ENCODE measurements at places on chromosomes 2 and 18. TPM values are rescaled to one million over a fixed set of nuclear protein-coding genes. Genes with fewer than 3 reads are reported as not detected.

GRCh38 chr2:114076961-114077360 is 187.1 kb downstream of the ACTR3 start:
- no peak for DNase-seq

Gene EPC2
- total RNA-seq, result 27.1 TPM

- DNase-seq, result no peak
These were observed at the start of gene CRYGB for GRCh38 chr2:208146006-208146405. CRYGB (minus strand) TSS chr2:208146158; CDS start chr2:208146120, 38 bp downstream.

DNA sequence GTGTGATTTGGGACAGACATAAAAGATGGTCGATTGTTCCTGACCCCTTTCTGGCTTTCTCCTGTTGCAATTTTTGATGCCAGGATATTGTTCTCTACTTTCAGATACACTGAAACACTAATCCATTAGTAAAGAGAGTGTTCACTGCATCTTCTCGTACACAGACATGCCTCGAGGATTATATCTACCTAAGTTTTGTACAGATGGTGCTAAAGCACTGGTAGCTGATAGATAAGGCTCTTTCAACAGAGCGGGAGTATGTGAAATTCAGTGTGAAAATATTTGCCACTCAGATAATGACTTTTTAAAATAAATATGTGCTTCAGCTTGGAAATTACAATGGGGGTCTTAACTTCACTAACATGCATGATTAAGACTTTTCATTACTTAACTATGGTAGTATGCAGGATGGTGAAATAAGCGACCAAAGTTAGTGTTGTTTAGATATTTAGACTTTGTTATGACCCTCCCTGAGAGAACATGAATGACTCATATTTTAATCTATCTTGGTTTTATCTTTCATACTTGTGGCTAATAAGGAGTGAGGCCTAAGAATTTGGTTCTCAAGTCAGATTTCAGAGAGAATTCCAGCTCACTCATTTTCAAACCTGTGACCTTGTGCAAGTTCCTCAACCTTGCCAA is 474.9 kb downstream of the NRXN1 start:
- DNase-seq, result no peak

- DNase-seq, result peak; percentile 44
These were observed 61.4 kb downstream of the TGOLN2 start for GRCh38 chr2:85266146-85267041.

GRCh38 chr2:55809875-55810621 is 113.5 kb downstream of the EFEMP1 start:
- DNase-seq, result peak; percentile 66

DNA sequence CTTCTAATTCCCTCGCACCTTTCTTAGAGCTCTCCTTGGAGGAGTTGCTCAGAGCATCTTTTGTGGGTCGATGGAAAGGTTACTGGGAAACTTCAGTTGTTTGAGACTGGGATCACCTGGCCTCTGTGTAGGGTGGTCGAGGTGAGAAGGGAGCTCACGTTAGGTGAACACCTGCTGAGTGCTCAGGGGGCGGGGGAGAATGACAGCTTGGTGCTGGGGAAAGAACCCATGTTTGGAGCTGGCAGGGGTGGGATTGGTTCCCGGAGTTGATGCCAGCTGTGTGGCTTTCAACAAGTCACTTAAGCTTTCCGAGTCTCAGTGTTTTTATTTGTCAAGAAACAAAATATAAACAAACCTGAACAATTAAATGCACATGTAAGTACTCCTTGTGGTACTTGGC is 122.3 kb downstream of the GLI2 start:
- DNase-seq, result no peak

DNA sequence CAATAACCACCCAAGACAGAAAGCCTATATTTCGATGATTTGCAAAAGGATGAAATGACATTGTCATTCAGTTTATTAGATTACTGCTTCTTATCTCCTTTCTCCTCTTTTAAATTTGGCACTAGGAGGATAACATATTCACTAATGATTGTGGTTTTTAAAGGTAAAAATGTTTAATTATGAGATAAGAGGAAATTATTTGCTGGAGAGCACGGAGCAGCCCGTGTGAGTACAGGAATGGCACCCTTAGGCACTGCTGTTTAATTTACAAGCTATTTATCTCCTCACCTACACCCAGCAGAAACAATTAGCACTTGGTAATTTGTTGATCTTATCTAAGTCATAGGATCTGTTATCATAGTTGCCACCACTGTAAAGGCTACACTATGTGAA is 87.4 kb upstream of the SP3 start:
- DNase-seq, result no peak

GRCh38 chr18:12659904-12660605 is 2.1 kb upstream of the SPIRE1 start:
- peak; percentile 49 for DNase-seq

All from NCI-H460 (cell line).